Keratinocyte (primary cell): ENCODE measurements at places on chromosomes 1 and 21.

DNA sequence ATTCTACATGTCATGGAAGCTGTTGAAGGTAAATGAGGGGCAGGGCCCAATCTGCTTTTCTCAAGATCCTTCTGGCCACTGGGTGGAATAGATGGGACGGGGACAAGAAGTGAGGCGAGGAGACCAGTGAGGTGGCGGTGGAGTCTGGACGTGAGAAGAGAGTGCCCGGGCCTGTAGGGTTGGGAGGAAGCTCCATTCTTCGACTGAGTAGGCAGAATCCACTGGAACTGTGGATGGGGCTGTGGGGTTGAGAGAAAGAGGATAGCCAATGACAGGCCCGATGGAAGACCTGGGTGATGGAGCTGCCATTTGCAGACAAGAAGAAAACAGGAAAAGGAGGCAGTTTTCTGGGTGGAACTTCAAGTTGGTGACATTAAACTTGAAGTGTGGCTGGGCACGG is 10.3 kb downstream of the SLC1A7 start:
- DNase-seq: no peak

DNA sequence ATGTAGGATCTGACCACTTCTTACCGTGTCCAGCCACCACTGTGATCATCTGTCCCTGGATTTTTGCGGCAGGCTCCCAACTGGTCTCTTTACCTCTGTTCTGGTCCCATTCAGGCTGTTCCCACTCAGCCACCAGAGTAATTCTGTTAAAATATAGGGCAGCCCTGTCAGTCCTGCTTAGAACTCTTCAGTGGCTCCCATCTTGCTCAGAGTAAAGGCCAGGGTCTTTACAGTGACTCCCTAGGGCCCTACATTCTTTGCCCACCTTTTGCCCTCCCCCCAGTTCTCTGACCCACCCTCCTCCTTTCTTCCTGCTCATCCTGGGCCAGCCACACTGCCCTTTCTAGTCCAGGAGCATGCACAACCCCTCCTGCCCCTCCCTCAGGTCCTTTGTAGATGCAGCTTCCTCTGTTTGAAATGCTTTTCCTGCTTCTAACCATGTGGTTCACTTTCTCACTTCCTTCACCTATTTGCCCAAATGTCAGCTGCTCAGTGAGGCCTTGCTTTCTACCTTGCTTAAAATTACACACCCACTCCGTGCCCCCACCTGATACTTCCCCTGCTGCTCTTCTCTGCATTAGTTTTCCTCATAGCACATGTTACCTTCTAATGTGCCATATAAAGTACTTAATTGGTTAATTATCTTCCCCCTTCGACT is 7.8 kb downstream of the UBIAD1 start:
- no peak for DNase-seq

- no peak for DNase-seq
Measured at GRCh38 chr1:88111816-88112215, 572.3 kb upstream of the PKN2 start.

DNA sequence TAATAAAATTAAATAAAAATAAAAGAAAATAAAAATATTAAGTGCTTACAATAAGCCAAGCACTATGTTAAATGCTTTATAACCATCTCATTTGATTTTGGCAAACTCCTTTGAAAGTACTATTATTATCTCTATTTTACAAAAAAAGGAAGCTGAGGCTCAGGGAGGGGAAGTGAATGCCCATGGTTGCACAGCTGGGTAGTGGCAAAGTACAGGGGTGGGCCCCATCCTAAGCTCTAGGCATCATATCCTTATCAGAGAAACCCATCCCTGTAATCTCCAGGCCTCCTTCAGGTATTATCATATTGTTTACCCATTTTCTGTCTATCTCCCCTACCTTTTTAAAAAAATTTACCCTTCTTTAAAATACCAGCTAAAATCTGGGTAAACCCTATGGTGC is 2.3 kb upstream of the MED18 start:
- DNase-seq: no peak

DNA sequence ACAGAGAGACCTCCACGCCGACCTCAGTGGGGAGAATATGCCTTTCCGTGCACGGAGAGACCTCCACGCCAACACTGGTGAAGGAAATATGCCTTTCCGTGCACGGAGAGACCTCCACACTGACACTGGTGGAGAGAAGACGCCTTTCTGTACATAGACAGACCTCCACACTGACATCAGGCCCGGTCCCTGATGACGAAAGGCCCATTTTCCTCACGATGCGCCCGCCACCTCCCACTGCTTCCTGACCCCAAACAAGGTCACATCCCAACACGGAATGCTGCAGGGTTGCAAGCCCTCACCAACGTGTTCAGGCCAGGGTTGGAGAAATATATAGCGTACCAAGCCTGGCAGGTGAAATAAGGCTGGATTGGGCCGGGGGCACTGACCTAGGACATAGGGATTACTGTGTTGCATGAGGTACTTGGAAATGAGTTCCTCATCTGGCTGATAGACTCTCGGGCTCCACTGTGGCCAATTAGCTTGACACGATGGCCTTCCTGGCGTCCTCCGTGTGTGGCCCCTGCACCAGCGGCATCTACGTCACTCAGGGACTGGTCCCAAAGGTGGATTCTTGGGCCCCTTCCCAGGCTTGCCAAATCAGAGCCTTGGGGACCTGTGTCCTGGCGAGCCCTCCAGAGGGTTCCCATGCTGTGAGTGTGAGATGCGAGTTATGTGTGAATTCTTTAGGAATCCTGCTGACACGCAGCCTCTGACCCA is 16.5 kb upstream of the SUMO3 start:
- DNase-seq: no peak
